GM04503 (cell line): ENCODE measurements at places on chromosomes 2 and 18.
A peak's percentile ranks its signal among the peaks of the same experiment; 100 is the strongest.

- DNase-seq = no peak
Measured at GRCh38 chr2:158079672-158080071, 22.0 kb upstream of the UPP2 start.

DNA sequence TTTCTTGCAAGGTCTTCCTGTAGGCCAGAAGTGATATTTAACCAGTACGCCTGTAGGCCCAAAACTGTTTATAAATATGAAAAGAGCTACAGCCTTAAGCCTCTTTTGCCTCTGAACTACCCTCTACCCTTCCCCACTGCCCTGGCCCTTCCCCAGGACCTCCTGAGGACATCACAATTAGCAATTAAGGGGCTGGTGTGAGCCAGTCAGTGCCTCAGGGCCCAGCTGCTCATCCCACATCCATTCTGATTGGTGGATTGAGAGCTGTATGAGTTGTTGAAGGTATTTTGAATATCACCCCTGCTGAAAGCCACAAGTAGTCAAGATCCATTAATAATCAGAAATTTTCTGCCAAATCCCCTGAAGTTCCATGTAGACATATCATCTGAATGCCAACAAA is 126.3 kb upstream of the TACR1 start:
- no peak for DNase-seq

GRCh38 chr2:62000538-62000937 is 95.1 kb downstream of the COMMD1 start:
- no peak for DNase-seq

GRCh38 chr2:164625378-164625971 is 4.2 kb upstream of the GRB14 start:
- DNase-seq = peak; percentile 49

DNA sequence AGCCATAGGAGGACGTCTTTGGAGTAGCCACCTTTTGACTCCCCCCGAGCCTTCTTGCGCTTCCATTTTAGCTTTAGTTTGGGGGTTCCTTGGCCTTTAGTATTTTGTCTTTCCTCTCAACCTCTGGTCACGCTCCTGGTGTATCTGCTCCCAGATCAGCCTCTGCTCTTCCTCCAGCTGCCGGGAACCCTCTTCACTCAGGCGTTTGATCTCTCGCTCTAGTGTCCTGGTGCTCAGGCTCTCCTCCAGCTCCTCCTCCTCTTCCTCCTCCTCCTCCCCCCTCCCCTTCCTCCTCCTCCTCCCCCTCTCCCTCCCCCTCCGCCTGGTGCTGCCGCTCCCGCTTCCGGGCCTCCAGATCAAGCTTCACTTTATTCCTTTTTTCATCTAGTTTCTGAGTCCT is 1082.3 kb upstream of the TMEFF2 start:
- no peak for DNase-seq

- peak; percentile 29 for DNase-seq
Measured at GRCh38 chr2:149572102-149572953, 15.2 kb downstream of the MMADHC start.

DNA sequence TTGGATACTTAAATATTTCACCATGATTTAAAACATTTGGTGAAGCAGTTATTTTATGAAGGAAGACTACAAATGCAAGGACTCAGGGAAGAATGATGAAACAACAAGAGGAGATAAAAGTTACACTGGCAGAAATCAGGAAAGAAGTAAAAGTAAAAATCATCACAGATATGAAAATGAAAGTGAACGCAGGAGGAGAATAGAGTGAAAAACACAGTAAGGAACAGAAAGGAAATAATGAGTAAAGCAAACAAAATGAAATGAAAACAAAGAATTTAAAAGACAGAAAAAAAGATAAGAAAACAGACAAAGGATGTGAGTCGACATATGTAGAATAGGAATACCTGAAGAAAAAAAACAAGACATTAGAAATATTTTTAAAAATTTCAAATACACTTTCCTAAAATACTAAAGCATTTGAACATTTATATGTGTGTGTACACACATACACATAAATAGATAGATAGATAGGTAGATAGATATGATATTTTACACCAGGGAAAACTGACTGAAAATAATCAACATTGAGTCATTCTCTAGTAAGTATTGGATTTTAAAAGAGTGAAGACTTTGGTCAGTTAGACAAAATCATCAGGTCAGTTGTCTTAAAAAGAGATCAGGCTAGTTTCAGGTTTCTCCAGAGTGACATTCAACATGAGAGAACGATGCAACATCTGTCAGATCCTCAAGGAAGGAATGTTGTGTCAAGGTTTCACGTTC is 12.1 kb upstream of the KDSR start:
- DNase-seq = no peak
